ENCODE measurements at places on chromosomes 7 and 10. TPM values are rescaled to one million over a fixed set of nuclear protein-coding genes. Genes with fewer than 3 reads are reported as not detected.

DNA sequence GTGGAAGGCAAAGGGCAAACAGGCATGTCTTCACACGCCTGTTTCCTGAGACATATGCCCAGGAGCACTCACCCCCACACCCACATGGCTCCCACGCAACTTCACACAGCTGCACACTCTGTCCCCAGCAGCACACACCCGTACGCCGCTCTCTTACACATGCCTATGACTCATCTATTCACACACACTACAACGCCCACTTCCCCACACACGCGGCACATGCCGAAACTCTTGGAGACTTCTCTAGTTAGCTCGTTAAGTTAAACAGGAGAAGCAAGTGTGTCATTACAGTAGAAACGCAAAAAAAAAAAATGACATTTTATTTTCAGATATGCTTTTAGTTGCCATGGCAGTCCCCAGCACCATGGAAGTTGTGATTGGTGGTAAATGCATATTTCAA is 6.7 kb downstream of the CALN1 start:
- no peak overlapping the region for H3K4me3 ChIP-seq
- H3K27ac ChIP-seq = no peak overlapping the region
- DNase-seq = no peak
- no peaks in the 10 kb centered on the region for H3K27me3 ChIP-seq

- H3K27me3 ChIP-seq = peaks cover 5% of the 10 kb centered on the region
- no peaks in the 10 kb centered on the region for H3K36me3 ChIP-seq
- no peak overlapping the region for H3K27ac ChIP-seq
- H3K4me3 ChIP-seq = no peak overlapping the region
Measured at GRCh38 chr7:141456298-141456697, 94.9 kb upstream of the AGK start.

Gene HOXA11
- total RNA-seq = not detected

Gene PAX4
- not detected for total RNA-seq

GRCh38 chr10:133251388-133252222 is 13.9 kb downstream of the VENTX start:
- no peaks in the 10 kb centered on the region for H3K36me3 ChIP-seq
- H3K27ac ChIP-seq = no peak overlapping the region
- DNase-seq = no peak
- H3K27me3 ChIP-seq = peaks cover 5% of the 10 kb centered on the region
- H3K4me3 ChIP-seq = no peak overlapping the region

- H3K27ac ChIP-seq = no peak overlapping the region
- H3K4me3 ChIP-seq = no peak overlapping the region
- peaks cover 5% of the 10 kb centered on the region for H3K4me1 ChIP-seq
- H3K27me3 ChIP-seq = peaks cover 25% of the 10 kb centered on the region
- no peaks in the 10 kb centered on the region for H3K36me3 ChIP-seq
Measured at GRCh38 chr7:28479507-28479947, 67.2 kb downstream of the CREB5 start.

- DNase-seq = no peak
- H3K27ac ChIP-seq = no peak overlapping the region
- H3K4me1 ChIP-seq = no peaks in the 10 kb centered on the region
- no peaks in the 10 kb centered on the region for H3K36me3 ChIP-seq
- no peak overlapping the region for H3K4me3 ChIP-seq
Measured at GRCh38 chr7:12601302-12601869, 30.9 kb downstream of the SCIN start.

Gene OR2A12
- total RNA-seq = not detected

Gene RGR
- total RNA-seq = not detected

Data from activated CD8-positive, alpha-beta memory T cell treated with anti-CD3 and anti-CD28 coated beads, Interleukin-2, amount 10 ng/mL, durations not matched to agents 7 days and 5 days (primary cell).